ENCODE measurements at places on chromosomes 5 and 9. TPM values are rescaled to one million over a fixed set of nuclear protein-coding genes. Genes with fewer than 3 reads are reported as not detected.

DNA sequence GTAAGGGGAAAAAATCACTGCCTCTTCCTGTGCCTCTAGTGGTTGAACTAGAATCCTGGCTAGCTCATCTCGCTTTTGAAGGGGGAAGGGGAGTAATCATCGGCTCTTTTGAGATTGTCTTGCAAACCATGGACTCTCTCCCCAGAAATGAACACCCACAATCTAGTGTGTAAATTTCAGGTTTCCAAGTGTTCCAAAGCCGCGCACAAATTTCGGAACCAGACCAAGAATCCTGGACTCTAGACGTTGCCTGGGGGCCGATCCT is 4.9 kb upstream of the FOXE1 start:
- DNase-seq, result peak; percentile 63

C1QTNF3 gene
- 6.4 TPM for total RNA-seq

DNA sequence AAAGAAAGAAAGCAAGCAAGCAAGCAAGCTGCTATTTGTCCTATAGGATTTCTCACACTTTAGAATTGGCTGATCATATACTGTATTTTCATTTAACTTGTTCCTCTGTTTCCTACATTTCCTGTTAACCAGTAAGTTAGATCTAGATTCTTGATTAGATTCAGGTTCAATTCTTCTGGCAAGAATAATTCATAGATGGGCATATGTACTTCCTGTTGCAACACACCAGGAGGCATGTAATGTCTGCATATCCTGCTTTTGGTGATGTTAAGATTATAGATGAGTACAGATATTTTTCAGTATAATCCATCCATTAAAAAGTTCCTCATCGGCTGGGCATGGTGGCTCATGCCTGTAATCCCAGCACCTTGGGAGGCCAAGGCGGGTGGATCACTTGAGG is 10.8 kb upstream of the KIF27 start:
- no peak for DNase-seq

- DNase-seq, result no peak
These were observed 182.3 kb upstream of the MAP1B start for GRCh38 chr5:71924980-71925379.

DNA sequence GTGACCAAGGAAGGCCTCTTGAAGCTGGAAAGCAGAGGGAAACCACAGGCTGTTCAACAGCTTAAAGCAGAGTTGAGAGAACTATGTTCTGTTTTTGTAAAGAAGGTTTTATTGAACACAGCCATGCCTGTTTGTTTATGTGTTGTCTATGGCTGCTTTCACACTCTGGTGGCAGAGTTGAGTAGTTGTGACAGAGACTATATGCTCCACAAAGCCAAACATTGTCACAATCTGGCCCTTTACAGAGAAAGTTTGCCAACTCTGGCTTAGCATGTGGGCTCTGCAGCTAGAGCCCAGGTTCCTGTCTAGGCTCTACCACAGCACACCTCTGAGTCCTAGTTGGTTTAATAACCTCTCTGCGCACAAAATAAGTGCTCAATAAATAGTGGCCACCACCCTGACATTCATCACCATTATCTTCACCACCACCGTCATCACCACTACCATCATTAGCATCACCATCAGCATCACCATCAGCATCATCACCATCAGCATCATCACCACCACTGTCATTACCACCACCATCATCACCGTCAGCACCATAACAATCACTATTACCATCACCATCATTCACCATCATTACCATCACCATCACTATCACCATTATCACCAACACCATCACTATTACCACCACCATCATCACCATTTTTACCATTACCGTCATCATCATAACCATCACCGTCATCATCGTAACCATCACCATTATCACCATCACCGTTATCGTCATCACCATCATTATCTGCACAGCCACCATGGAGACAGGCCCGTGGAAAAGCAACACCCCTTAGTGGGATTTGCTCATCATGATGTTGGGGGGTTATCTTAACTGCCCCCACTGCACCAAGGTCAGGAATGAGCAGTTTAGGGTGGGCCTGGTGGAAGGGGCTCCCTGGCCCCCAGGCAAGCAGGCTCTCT is 18.3 kb downstream of the AKNA start:
- no peak for DNase-seq

GRCh38 chr5:61370506-61370905 is 38.4 kb downstream of the ZSWIM6 start:
- no peak for DNase-seq

DNA sequence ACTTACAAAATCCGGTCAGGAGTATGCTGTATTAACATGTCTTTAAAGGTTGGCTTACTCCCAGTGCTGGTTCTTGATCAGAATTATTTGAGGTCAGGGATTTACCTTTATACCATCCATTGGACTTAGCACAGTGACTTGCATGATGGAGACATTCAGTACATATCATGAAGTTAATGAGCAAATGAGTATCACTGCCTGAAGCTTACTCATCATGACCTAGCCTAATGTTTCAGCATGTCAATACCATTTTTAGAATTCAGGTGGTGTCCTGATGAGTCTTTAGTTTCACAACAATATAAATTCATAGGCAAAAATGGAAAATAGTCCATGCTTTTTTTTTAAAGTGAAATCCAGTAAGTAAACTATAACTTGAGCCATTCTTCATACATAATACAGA is 226.0 kb upstream of the C9orf72 start:
- DNase-seq, result no peak

PURA gene
- 2.5 TPM for total RNA-seq

DNA sequence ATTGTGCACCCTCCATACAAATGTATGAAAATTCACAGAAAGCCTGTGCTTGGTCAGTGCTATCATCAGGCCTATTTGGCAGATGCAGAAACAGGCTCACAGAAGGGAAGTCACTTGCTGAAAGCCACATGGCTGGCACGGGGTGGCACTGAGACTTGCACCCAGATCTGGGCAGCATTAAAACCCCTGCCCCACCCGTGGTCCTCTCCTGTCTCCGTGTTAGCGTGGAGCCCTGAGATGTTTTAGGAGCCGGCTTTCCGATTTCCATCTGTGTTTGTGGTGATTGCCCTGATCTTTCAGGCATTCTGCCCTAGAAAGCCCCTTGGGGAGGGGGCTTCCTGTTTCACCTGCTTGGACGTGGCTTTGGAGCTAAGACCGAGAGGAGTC is 102.2 kb upstream of the IER5L start:
- DNase-seq, result no peak

ZNG1E gene
- total RNA-seq, result 23.3 TPM

DNA sequence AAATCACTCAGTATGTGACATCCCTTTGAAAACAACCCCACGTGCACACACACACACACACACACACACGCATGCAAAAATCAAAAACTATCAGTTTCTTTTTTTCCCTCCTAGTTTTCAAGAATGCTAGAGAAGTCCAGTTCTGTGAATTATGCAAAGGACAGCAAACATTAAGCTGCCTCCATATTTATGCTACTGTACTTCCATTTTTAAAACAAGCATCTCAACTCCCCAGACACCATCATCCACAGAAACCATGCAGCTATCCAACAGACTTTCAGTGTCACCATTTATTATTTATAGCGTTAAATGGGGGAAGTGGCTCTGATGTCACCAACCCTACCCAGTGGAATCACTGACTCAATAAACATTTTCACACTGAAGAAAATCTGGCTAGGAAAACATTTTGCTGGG is 1.6 kb downstream of the FBXW11 start:
- no peak for DNase-seq

DNA sequence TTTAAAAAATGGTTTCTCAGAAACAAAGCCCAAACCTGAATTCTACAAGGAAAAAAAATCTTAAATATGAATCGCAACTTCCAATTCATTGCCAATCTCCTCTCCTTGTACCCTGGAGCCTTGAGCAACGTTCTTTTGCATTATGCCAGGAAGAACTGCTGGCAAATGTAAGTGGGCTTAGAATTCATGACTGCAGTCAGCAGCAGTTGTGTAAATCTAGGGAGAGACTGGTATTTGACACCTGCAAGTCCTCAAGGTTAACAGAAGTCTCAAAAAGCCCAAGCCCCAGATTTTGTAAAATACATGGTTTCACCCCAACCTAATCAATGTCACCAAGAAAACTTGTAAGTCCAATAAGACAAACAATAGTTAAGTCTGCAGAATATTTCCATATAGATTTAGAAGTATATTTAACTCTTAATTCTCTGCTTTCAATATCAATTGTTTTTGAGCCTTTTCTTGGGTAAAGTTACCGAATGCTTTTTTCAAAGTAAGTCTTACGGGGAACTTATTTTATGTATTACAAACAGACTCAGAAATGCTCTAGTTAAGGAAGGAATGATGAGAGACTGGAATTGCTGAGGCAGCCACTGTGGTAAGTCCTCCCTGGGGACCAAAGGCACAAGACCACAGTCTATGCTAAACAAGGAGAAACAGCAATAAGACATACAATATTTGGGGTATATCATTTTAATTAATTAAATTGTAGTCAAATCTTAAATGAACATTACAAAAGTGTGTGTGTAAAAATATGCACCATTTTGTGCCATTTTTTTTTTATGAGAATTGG is 31.3 kb downstream of the ELL2 start:
- DNase-seq, result no peak

DNA sequence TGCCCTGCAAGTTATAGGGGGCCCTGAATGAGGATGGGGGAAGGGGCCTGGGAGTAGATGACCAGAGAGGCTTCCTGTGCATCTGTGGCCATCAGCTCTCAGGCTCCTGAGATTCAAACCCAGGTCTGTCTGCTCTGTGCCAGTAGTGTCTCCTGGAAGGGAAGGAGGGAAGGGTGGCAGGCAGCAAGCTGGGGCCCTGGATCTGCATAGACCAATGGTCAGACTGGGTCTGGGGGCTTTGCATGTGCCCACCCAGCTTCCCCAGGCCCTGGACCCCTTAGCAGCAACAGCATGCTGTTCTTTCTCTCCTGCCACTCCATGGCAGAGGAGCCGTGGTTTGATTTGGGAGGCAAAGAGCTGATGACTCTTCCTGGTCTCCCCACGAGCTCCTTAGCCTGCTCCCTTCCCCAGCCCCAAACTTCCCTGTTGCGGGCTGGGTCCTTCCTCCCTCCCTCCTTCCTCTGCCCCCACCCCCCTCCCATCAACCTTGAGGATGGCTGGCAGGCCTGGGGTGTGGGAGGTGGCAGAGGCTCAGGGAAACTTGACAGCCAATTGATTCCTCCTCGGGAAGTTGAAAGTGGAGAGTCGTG is 31.6 kb downstream of the DAB2IP start:
- DNase-seq, result no peak

- no peak for DNase-seq
These were observed 72.6 kb downstream of the GPBP1 start for GRCh38 chr5:57246426-57246825.

GRCh38 chr9:78698371-78698770 is 401.4 kb downstream of the PSAT1 start:
- no peak for DNase-seq

GRCh38 chr9:123999661-124000060 is 11.9 kb upstream of the LHX2 start:
- DNase-seq, result peak; percentile 54

- no peak for DNase-seq
These were observed 86.6 kb downstream of the EHMT1 start for GRCh38 chr9:137705443-137705863.

BTNL3 gene
- total RNA-seq, result 0.34 TPM

BRD3 gene
- 21.7 TPM for total RNA-seq

GRCh38 chr5:133565993-133566392 is 46.3 kb downstream of the FSTL4 start:
- peak; percentile 76 for DNase-seq

GFI1B gene
- total RNA-seq, result not detected

DNA sequence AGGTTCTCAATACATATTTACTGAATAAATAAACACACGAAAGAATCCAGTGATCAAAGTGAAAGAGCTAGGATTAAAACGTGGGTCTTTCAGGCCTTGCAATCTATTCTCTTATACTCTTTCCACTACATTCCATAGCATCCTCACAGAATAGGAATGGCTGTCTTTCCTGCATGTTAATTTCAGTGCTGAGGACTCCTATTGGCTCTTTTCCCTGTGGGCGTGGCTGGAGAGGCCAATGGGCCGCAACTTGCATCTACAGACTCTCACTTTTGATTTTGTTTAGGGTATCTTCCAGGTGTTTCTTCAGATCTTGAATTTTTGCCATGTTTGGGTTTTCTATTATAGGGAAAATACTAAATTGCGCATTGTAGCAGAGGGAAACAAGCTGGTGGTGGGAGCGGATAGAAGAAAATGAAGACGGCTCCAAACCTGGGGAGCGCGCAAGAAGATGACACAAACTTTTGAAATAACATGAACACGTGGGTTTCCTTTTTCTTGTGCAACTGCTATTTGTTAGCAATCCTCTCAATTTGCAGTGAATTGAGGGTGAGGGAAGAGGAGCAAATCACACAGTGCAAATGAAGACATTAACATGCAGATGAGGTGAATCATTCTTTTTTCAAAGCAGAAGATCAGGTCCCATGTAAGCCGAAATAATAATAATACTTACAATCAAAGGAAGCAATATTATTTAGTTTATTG is 93.9 kb downstream of the GCNT1 start:
- DNase-seq, result peak; percentile 11

DNA sequence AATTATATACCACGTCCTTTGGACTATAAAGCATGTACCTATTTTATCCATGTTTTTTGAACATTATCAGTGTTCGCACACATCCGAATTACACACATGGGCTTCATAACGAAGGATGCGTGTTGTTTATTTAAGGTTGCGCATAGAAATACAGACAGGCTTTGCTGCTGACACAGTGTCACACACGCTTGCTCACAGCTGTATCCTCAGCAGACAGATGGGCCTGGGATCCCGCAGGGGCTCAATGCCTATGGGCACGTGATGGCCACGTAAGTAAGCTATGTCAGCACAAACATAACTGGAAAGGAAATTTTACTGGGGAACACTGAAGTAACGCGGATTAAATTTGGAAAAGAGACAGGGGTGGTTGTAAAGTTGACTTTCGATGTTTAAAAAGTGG is 76.6 kb downstream of the OTULIN start:
- no peak for DNase-seq

DNA sequence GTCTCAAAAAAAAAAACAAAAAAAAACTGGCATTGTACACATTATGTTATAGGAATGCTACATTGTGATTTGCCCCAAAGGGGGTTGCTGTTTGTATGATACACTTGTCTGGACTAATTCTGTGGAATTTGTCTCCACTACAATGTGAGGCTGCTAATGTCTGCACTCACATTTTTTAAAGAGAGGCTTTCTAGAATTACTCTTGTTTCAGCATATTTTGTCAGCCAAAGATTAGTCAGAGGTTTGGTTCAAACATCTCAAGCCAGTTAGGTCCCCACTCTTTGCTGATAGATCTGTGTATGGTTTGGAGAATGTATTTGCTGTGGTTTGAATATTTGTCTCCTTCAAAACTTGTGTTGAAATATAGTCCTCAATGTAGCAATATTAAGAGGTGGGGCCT is 59.3 kb upstream of the ZNF169 start:
- no peak for DNase-seq

DNA sequence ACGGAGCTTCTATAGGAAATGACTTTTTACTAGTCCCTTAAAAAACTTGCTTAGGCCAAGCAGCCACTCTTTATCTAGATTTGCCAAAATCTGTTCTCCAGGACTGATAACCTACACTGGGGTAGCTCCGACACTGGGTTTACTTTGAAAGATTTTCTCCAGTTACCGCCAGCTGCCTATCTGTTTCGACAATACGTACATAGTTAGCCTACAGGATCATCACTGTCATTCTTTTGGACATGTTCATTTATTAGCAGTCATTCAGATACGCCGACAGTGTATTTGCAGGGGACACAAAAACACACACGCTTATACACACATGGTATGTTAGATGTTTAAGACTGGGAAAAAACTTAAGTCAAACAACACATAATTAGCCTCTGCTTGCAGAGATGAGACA is 225.7 kb downstream of the DCP2 start:
- DNase-seq, result no peak

- DNase-seq, result no peak
These were observed 277.9 kb upstream of the IRX2 start for GRCh38 chr5:3029396-3029795.

- DNase-seq, result no peak
These were observed 727 bp upstream of the ADRB2 start for GRCh38 chr5:148825716-148826052.

OR1Q1 gene
- total RNA-seq, result not detected

All from neural progenitor cell (in vitro differentiated cells).